NCI-H1417 treated with DMSO at 0.1 percent for 48 hours (cell line): ENCODE measurements at places on chromosomes 2 and 18.

- DNase-seq: no peak
These were observed 4.5 kb downstream of the GFPT1 start for GRCh38 chr2:69382547-69382946.

- no peak for DNase-seq
These were observed 80.9 kb upstream of the IGFBP5 start for GRCh38 chr2:216776066-216776850.

DNA sequence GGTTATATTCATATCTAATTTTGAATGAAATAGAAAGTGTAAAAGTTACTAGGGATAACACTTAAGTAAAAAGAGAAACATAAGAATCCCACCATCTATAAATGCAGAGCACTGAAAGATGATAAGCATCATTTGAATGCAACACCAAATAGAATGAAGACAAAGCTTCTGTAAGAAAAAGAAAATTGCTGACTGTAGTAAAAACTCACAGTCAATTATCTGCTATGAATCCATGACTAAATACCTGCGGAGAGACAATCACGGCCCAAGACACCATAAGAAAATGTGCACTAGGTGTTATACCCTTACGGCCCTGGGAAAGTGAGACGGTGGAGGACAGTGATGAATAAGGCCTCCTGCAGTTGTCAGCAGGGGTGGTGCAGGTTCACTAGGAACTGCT lies 45.4 kb upstream of the OSR1 start:
- no peak for DNase-seq

GRCh38 chr2:71716697-71717624 lies 263.6 kb downstream of the DYSF start:
- DNase-seq: no peak
